ENCODE measurements at places on chromosomes 11 and 22. TPM values are rescaled to one million over a fixed set of nuclear protein-coding genes. Genes with fewer than 3 reads are reported as not detected.
A peak's percentile ranks its signal among the peaks of the same experiment; 100 is the strongest.

Gene BIK
- 0.61 TPM for total RNA-seq

GRCh38 chr11:32184041-32184722 lies 93.3 kb downstream of the RCN1 start:
- H3K4me3 ChIP-seq = no peak overlapping the region
- H3K4me1 ChIP-seq = no peaks in the 10 kb centered on the region
- H3K27me3 ChIP-seq = no peaks in the 10 kb centered on the region
- no peak for DNase-seq
- H3K27ac ChIP-seq = no peak overlapping the region

GRCh38 chr11:119057000-119057769 lies at the start of gene HYOU1:
Gene HYOU1, minus strand, starts transcription at chr11:119057205. Its CDS starts 1,045 bp downstream, at chr11:119056160.
- peak within 1 kb of the TSS; percentile 93 for H3K4me3 ChIP-seq
- H3K27me3 ChIP-seq = no peaks in the 10 kb centered on the region
- H3K4me1 ChIP-seq = peaks cover 26% of the 10 kb centered on the region
- H3K36me3 ChIP-seq = peaks cover 13% of the 10 kb centered on the region
- DNase-seq = peak; percentile 98
- peak within 1 kb of the TSS; percentile 98 for H3K27ac ChIP-seq

DNA sequence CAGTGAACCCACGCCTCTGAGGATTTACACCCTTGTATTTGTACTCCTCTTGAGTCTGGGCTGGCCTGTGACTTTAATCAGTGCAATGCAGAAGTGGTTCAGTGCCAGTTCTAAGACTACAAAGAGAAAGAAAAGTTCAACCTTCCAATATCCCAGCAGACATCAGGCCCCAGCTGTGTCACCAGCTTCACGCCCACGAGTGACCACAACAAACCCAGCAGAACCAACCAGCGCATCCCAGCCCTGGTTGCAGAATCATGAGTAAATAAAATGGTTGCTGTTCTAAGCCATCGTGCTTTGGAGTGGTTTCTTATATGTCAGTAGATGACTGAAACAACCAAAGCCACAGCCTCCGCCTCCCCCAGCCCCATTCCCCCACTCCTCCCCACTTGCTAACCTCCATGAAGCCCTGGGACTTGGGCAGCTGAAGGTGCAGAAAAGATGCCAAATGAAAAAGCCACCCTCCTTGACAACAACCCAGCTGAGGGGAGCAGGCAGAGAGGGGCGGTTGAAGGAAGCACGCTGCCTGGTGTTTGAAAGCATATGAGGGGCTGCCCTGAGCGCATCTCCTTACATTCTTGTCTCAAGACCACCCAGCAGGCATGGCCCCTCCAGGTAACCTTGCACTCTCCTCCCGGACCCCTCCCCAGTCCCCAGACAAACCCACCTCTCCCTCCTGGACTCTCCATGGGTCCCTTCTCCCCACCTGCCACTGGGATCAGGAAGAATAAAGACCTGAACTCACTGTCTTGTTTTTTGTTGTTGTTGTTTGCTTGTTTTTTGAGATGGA lies 20.9 kb downstream of the TSKU start:
- H3K27ac ChIP-seq = no peak overlapping the region
- no peaks in the 10 kb centered on the region for H3K36me3 ChIP-seq
- DNase-seq = no peak
- H3K27me3 ChIP-seq = peaks cover 2% of the 10 kb centered on the region
- peaks cover 17% of the 10 kb centered on the region for H3K4me1 ChIP-seq

Gene OOSP4A
- not detected for total RNA-seq

Gene HEPN1
- total RNA-seq = not detected

- no peaks in the 10 kb centered on the region for H3K27me3 ChIP-seq
- H3K27ac ChIP-seq = peak overlapping the region; percentile 81
- H3K36me3 ChIP-seq = peaks cover 3% of the 10 kb centered on the region
- H3K4me1 ChIP-seq = peaks cover 35% of the 10 kb centered on the region
These were observed 87.1 kb upstream of the LINC01488 start for GRCh38 chr11:69394234-69394868.

All from neural crest cell (in vitro differentiated cells).